ENCODE measurements at places on chromosomes 16 and 17.

DNA sequence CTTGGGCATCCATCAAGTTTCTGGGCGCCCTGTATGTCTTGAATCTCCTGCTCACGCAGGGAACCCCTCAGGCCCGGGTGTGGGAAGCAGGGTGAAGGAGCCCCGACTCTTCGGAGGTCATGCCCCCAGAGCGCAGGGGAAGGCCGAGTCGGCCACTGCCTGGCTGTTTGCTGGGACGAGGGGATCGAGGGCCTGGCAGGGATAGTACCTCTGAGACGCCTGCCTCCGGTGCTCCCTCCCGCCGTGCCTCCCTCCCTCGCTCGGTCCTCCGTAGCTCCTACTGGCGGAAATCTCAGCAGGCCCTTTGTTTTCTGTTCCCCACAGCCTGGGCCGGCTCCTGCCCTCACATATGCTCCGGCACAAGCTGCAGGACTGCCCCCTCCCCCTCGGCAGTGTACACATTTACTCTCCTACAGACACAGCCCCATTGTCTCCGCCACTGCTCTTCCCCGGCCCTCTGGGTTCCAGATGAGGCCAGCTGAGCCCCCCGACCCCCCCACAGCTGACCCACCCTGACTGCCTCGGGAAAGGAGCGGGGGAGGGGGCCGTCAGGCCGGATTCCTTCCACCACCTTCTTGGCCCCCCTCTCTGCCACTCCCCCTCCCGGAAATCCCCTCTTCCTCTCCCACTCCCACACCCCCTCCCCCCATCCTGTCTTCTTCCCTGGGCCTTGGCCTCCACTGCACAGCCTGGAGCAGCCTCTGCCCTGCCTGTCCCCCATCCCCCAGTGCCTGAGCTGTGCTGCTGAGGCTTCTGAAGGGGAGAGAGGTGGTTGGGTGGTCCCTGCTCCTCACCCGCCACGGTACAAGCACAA lies 1.4 kb downstream of the TRAF4 start:
- peak; percentile 68 for DNase-seq

- no peak for DNase-seq
Measured at GRCh38 chr17:50476545-50477315, 1.9 kb upstream of the RSAD1 start.

DNA sequence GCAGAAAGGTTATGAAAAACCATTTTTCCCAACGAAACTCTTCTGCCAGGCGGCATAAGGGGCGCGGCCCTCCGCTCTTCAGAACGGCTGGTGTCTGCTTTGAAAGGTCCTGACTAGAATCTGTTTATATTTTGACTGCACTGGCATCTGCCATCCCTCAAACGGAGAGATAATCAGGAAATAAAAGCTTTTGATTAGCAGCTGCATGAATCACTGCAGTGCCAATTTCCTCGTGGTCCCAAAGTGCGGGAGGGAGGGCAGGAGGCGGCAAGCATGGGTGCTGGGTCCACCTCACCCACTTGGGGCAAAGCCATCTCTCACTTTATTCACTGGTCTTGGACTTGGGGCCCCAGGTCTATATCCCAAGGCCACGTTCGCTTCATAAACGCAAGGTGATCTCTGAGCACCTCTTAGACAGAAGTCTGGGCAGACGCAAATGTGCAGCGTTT lies 49.7 kb downstream of the TBC1D16 start:
- DNase-seq: no peak

DNA sequence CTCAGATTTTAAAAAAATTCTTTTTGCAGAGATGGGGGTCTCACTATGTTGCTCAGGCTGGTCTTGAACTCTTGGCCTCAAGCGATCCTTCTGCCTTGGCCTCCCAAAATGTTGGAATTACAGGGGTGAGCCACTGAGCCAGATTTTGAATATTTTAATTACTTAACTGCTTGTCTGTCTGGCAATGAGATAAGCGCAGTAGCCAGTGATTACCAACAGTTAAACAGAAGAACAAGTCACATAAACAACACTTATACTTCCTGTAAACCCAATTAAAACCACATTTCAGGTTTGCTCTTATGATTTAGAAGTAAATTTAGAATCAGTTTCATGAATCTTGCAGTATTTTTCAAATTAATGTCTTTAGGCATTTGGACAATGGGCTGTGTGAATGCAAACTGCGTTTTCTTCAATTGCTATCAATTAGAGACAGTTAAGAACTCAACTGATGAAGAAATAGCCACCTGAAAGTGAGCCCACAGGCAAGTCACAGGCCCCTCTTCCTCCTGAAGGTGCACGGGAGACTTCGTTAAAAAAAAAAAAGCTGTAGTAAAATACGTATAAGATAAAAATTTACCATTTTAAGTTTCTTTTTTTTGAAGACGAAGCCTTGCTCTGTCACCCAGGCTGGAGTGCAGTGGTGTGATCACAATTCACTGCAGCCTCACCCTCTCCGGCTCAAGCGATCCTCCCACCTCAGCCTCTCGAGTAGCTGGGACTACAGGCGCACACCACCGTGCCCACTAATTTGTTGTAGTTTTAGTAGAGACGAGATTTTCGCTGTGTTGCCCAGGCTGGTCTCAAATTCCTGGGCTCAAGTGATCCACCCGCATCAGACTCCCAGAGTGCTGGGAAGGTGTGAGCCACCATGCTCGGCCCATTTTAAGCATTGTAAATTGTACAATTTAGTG lies 73.0 kb downstream of the PITPNC1 start:
- DNase-seq: no peak

- peak; percentile 68 for DNase-seq
Measured at GRCh38 chr17:80732268-80732667, 187.6 kb downstream of the RPTOR start.

- DNase-seq: peak; percentile 33
Measured at GRCh38 chr17:55452139-55452790, 30.6 kb upstream of the MMD start.

GRCh38 chr16:81558077-81558443 lies 113.5 kb downstream of the CMIP start:
- DNase-seq: no peak

DNA sequence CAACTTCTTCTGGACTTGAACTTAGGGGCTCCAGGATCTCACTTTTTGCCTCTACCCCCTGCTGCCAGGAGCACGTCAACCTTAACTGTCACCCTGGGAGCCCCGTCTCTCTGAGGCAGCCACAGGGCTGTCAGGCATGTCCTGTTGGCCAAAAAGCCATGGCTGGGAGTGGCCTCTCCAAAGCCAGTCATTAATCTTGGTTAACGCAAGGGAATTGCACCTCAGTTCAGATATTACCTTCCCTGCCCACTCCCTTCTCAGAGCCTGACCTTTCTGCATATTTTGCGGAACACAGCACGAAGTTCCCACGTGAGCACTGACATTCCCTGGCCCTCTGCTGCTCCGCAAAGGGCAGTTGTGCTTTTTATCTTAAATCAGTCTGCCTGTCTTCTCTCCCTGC lies 44.2 kb upstream of the CIBAR2 start:
- DNase-seq: no peak

GRCh38 chr16:2587891-2588565 lies 50.2 kb downstream of the PDPK1 start:
- DNase-seq: no peak
